ENCODE measurements at places on chromosomes 2 and 18.

DNA sequence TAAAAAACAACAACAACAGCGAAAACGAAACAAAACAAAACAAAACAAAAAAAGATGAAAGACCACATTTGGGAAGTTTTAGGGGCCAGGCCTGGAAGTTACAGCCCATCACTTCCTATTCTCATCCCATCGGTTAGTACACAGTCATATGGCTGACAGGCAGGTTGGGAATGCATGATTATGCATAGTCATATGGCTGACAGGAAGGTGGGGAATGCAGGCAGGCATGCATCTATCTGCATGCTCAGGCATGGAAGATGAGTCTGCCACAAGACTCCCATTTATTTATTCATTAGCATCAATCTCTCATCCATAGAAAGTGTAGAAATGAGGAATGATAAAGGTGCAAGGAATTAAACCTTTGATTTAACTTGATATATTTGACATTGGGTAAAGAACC lies 325.3 kb upstream of the MEX3C start:
- no peak for DNase-seq

- no peak for DNase-seq
Measured at GRCh38 chr2:64586883-64587481, 62.9 kb downstream of the AFTPH start.

GRCh38 chr2:157414050-157414449 lies 29.8 kb downstream of the CYTIP start:
- no peak for DNase-seq

GRCh38 chr2:28068088-28068487 lies 177.6 kb downstream of the BABAM2 start:
- DNase-seq: peak; percentile 49

- no peak for DNase-seq
Measured at GRCh38 chr2:98580656-98581284, 27.5 kb downstream of the COA5 start.

- DNase-seq: no peak
Measured at GRCh38 chr2:181046833-181047232, 66.4 kb downstream of the UBE2E3 start.

Measured in NCI-H1417 treated with DMSO at 0.1 percent for 48 hours (cell line).